Urinary bladder (tissue), 4 donors: ENCODE measurements at places on chromosomes 12 and 14.

- DNase-seq: no peak
Observed at GRCh38 chr12:9687228-9687627, 17.7 kb downstream of the CLEC2D start.

- DNase-seq: no peak
Observed at GRCh38 chr14:74134484-74134883, 49.7 kb downstream of the LIN52 start.

- no peak for DNase-seq
Observed at GRCh38 chr12:116955382-116956021, 44.8 kb downstream of the FBXW8 start.

DNA sequence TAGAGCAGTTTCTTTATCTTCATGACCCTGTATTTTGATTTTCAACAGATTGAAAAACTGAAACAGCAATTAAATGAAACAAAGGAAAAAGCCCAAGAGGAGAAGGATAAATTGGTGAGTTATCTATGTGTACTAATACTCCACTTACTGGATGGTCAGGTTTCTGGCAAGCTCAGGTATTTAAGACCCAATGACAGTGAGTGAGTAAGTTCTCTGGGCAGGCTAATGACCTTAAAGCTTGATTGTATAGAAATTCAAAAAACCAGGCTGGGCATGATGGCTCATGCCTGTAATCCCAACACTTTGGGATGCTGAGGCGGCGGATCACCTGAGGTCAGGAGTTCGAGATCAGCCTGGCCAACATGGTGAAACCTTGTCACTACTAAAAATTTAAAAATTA lies 10.0 kb downstream of the BBOF1 start:
- no peak for DNase-seq

- peak; percentile 41 for DNase-seq
Observed at GRCh38 chr14:88895116-88895515, 70.7 kb downstream of the TTC8 start.
